ENCODE measurements at places on chromosomes 1 and 21.

DNA sequence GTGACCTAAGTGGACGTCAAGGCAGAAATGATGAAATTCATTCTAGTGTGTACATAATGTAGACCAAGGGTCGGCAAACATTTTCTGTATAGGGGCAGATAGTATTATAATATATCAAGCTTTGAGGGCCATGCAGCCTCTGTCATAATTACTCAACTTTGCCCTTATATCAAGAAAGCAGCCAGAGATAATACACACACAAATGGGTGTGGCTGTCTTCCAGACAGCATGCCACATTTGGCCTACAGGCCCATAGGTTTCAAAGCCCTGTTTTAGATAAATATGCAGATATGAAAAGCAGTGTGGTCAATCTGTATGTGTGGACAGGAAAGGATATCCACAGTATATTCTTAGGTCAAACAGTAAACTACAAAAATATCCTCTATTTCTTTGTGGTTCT, 320.1 kb upstream of the FMN2 start:
- no peak for DNase-seq

DNA sequence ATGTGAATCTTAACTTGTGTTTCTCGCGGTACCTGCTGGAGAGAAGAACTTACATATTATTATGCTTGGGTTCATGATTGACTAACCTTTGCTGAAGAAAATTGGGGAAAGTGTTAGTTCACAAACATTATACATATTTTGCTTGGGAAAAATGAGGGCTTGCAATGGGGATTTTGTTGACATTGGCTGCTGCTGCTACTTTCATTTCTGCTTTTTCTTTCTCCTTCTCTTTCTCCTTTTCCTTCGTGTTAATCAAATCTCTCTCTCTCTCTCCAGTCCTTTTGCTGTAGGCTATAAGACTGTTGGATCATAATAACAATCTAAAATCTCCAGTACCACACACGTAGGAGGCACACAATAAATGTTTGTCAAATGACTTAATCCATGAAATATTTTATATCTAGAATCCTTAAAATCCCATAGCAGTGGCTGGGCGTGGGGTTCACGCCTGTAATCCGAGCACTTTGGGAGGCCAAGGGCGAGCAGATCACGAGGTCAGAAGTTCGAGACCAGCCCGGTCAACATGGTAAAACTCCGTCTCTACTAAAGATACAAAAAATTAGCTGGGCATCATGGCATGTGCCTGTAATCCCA, 23.0 kb downstream of the IRF2BP2 start:
- no peak for DNase-seq

DNA sequence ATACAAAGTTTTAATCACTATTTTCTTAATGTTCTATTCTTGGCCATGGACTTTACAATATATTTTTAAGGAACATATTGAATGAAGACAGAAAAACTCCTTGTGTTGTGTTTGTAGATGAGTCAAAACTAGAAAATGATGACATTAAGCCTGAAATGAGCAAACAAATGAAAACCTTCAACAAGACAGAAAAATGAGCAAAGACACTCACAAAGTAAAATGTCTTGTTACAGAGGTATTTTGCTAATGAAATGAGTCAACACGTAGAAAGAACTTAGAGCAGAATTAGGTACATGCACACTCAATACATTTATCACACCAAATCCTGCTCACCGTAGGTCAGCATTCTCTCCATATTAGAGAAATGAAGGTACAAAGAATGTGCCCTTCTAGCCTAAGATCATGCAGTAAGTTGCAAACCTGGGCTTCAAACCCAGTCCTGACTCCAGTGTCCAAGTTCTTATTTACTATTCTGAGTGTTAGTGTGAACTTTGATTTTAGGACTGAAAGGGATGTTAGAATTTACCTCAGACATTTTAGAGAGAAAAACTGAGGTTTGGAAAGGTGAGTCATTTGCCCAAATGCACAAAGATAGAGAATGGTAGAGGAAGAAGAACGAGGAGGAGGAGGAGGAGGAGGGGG, 133.9 kb upstream of the SGIP1 start:
- DNase-seq = peak; percentile 31

DNA sequence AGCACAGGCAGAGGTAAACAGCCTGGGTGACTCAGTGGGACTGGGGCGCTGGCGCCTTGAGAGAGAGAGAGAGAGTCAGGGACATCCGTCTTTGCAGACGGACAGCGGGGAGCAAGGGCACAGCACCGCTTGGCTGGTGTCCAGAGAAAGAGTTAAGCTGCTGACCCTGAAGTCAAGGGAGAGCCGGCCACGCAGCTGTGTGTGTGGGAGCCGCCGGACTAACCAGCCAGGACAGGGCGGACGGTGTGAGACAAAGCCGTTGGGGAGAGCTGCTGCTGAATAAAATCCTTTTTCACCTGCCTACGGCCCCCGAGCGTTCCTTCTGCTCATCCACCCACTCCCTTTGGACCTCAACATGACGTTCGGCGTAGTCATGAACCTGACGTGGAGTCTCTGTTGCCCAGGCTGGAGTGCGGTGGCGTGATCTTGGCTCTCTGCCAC, 14.5 kb downstream of the CFAP74 start:
- DNase-seq = no peak

DNA sequence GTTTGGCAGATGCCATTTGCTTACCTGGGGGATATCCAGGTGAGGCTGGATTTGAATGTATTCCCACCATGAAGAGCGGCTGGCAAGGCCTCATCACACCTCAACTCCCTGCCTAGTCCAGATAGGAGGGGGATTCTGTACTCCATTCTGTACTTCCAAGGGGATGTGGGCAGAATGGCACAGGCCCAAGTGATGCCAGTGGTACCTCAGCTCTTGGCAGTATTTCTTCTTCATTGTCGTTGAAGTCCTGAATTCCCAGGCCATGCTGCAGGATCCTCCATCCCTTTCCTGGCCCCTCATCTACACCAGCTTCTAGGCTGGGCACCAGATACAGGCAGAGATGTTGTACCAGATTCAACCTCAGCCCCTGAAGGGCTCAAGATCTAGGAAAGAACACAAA, 47.9 kb downstream of the KLHDC7A start:
- no peak for DNase-seq

DNA sequence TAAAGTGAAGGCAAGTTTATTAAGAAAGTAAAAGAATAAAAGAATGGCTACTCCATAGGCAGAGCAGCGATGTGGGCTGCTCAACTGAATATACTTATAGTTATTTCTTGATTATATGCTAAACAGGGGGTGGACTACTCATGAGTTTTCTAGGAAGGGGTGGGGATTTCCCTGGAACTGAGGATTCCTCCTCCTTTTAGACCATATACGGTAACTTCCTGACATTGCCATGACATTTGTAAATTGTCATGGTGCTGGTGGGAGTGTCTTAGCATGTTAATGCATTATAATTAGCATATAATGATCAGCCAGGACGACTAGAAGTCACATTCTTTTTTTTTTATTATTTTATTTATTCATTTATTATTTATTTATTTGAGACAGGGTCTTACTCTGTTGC, 46.4 kb upstream of the BARHL2 start:
- DNase-seq = no peak

DNA sequence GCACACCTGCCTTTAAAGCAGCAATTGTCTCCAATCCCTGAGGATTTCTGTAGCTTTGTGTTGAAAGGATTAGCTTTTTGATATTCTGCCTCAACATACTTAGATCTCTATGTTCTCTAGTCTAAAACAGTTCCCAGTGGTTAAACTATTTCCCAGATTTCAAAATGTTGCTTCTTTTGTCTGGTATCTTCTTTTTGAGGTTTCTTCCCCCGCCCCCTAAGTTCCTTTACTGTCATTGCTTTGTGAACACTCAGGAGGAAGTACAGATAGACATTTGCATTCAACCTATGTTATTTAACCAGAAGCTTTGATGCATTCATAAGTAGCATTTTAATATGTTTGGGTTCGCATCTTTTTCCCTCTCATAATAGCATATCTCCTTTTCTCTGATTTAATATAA, 33.5 kb downstream of the CYYR1 start:
- DNase-seq = no peak

DNA sequence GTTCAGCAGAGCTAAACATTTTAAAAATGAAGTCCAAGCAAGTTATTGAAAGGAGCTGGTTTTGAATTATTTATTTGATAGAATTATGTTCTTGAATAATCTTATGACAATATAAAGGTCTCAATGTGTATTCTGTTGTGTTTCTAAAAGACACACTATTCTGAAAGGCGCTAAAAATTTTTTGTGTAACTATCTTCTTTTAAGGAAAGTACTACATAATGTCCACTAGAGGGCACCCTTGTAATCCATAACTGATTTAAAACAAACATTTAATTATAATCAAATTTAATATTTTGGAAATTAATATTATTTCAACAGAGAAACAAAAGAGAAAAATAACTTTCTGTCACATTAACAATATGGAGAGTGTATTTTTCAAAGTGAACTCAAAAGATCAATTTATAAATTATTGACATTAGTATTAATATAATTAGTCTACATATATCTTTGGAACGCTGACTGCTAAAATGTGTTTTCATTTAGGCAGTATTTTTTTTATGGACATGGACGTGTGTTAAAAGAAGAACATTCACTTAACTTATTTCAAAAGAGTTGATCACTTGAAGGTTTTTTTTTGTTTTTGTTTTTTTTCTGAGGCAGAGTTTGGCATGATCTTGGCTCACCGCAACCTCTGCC, 248.4 kb downstream of the DENND1B start:
- DNase-seq = peak; percentile 20

- DNase-seq = no peak
Measured at GRCh38 chr1:99614728-99615127, 31.2 kb upstream of the PALMD start.

DNA sequence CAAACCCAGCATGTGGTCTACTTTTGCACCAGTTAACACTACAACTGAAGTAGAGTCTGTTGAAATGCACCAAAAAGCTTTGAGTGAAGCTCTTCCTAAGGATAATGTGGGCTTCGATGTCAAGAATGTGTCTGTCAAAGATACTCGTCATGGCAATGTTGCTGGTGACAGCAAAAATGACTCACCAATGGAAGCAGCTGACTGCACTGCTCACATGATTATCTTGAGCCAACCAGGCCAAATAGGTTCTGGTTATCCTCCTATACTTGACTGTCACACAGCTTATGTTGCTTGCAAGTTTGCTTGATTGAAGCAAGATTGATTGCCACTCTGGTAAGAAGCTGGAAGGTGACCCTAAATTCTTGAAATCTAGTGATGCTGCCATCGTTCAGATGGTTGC, 85.2 kb downstream of the DENND1B start:
- no peak for DNase-seq

DNA sequence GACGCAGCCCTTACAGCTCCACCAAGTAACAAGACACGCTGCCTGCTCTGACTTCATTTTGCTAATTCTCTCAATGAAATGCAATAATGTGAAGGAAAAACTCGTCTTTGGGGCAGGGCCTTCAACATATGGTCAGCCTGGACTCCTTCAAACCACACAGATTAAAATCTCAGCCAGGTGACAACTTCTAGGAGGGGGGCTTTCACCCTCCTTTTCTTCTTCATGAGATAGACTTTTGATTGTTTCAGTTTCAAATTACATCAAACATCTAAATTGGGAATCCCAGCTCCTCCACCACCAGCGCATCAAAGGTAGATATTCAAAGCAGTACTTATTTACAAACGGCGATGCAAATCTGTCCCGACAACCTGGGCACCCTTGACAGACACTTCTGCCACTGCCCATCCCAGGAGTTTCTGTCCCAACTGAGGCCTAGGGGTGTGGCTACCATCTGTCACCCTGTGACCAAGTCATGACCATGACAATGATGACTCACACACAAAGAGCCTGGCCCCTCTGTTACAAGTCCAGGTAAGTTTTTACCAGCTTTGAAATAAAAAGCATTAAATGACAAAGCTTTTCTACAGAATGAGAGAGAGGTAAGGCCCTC, 29.7 kb downstream of the SSBP3 start:
- DNase-seq = no peak

- no peak for DNase-seq
Measured at GRCh38 chr1:94634977-94635416, 93.4 kb upstream of the F3 start.

- DNase-seq = no peak
Measured at GRCh38 chr21:41367945-41368734, 6.3 kb downstream of the MX2 start.

GRCh38 chr1:31861346-31861745, 45.5 kb upstream of the SPOCD1 start:
- no peak for DNase-seq

DNA sequence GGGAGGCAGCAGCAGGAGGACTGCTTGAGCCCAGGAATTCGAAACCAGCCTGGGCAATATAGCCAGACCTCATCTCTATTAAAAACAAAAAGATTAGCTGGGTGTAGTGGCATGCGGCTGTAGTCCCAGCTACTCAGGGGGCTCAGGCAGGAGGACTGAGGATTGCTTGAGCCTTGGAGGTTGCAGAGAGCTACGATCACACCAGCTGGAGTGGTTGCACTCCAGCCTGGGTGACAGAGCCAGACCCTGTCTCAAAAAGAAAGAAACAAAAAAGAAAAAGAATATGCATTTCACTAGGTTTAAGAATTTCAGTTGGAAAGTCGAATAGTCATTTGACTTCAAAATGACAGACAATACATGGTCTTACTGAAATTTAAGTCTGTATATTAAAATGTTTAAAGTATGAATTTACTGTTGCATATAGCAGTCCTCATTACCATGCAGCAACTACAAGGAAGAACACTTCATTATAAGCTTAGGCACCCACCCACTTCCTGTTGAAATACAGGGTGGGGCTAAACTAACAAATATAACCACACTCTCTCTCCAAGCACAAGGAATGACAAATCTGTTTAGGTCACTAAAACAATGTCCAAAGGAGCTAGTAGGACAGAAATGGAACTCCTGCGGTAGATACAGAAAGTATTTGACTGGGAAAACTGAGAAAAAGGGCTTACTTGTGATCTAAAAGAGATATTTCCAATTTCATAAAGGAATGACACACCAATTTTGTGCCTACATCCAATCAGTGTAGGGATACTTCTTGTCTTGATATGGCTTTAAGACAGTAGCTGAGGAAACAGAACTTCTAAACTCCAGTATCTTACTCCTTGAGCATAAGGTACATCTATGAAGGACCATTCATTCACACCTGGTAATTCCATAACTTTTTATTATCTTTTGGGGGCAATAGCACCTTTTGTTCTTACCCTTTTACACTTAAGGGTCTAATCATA, 44.1 kb downstream of the GPR3 start:
- DNase-seq = peak; percentile 21

DNA sequence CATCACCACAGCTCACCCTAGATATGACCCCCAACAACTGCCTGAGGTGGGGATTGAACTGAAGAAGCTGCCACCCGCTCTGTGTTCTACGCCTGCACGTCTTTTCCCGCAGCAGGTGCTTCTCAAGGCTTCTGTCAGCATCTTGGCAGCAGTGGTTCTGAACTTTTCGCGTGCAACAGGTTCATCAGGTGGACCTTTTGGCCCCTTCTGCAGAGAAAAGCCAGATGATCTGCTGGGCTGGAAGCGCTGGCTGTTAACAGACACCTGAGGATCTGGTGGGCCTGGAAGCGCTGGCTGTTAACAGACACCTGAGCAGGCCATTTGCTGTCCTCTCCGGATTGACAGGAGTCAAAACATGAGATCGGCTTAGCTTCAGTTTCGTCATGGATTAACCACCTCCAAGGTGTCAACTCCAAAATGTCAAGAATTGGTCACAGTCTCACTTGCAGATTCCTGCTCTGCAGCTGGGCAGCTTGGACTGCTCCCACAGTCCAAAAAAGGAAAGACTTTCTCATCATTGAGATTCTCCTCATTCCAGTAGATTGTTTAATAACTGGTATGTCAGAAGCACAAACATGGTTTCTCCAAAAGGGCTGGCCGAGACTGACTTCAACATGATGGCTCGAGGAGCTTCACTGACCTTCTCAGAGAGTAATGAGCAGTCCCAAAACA, 4.7 kb downstream of the C1orf174 start:
- no peak for DNase-seq

- peak; percentile 66 for DNase-seq
Measured at GRCh38 chr1:163170331-163170730, 32.4 kb downstream of the RGS5 start.

Measured in fibroblast of skin of abdomen (primary cell).